Liver (tissue), 10 donors: ENCODE measurements at places on chromosomes 13 and 19. TPM values are rescaled to one million over a fixed set of nuclear protein-coding genes. Genes with fewer than 3 reads are reported as not detected.

- DNase-seq: no peak
Measured at GRCh38 chr19:11685676-11686650, 52.8 kb downstream of the ZNF823 start.

DNA sequence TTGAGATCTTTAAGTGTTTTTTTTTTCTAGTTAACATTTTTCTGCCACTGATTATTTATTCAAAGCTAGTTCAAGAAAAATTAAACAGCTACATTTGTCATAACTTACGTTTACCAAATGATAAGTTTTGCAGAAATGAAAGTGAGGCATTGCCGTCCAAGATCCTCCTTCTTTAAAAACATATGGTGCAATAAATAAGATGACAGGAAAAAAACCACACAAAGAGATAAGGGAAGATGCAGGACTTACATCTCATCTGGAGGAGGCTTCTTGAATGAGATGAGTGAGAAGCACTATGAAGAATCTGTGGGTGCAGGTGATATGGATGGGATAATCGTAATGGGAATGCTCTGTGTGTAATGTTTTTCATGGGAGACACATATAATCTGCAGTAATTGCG is 12.4 kb downstream of the TNFSF13B start:
- DNase-seq: no peak

Gene ENOX1
- total RNA-seq: 0.33 TPM

- DNase-seq: no peak
Measured at GRCh38 chr13:112843392-112844111, 125.5 kb upstream of the MCF2L start.

DNA sequence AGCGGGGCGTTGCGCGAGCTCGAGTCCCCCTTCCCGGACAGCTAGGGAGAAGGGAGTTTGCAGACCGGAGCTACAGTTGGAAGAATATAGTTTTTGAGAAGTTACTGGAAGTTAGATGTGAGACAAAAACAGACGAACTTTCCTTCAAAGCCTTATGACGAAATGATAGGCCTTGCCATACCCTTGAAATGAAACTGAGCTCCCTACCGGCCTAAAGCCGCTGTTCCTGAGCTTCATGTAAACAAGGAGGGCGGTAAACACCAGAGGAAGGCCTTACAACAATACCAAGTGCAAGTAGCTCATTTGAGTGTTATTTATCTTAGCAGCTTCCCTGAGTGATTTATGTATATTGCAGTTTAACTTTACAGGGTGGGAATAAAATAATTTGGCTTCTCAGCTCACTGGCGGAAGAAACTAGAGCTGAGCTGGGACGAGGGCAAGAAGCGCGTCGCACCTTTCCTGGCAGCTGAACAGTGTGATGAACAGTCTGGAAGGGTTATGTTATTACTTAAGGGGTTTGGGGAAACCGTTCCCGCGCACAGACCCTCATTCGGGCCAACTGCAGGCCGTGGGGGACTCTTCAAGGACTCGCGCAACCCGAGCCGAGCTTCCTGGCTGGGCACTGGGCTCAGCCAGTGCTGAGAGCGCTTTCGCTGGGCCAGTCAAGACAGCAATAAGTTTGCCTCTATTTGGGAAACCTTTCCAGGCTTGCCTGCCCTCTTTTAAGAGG is 111.2 kb downstream of the KCNRG start:
- DNase-seq: no peak

- no peak for DNase-seq
Measured at GRCh38 chr19:39768334-39768733, 10.3 kb upstream of the LEUTX start.

DNA sequence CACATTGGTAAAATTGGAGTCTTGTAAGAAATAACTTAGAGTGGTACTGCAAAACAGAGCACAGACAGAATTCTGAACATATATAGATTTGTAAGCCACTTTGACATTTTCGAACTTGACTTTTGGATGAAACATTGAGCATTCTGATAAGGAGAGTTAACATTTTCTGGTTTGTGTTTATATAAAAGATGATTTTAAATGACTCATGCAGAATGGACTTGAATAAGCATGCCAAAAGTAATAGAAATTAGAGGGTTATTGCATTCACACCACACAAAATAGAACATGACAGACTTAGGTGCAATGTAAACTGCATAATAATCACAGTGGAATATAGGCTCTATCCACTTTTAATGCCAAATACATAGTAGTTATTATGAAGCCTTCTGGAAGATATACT is 507.0 kb downstream of the DACH1 start:
- no peak for DNase-seq

Gene RXFP2
- total RNA-seq: not detected

Gene ICAM4
- 74.1 TPM for total RNA-seq

- no peak for DNase-seq
Measured at GRCh38 chr13:101576455-101576854, 124.0 kb downstream of the ITGBL1 start.

Gene LILRB1
- total RNA-seq: 5.1 TPM

DNA sequence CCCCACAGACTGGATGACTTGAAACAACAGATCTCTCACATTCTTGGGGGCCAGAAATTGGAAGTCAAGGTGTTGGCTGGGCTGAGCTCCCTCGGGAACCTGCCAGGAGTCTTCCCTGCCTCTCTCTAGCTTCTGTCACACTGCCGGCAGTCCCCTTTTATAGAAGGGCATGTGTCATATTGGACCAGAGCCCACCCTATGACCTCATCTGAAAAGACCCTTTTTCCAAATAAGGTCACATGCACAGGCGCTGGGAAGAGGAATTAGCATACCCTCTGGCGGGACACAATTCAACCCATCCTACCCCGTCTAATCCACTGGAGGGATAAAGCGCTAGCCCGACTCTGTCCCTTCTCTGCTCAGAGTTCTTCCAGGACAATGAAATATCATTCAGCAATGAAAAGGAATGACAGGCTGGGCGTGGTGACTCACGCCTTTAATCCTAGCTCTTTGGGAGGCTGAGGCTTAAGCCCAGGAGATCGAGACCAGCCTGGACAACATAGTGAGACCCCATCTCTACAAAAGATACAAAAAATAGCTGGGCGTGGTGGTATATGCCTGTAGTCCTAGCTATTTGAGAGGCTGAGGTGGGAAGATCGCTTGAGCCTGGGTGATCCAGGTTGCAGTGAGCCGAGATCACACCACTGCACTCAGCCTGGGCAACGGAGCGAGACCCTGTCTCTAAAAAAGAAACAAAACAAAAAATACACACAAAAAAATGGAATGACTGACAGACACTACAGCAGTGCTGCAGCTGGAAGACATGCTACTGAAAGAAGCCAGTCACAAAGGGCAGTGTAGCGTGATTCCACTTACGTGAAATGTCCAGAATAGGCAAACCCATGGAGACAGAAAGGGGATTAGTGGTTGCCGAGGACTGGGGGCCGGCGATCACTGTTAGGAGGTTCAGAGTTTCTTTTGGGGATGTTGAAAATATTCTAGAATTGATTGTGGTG is 28.5 kb downstream of the MEIS3 start:
- DNase-seq: no peak
